DMS53 (cell line): ENCODE measurements at places on chromosomes 7 and 10.

DNA sequence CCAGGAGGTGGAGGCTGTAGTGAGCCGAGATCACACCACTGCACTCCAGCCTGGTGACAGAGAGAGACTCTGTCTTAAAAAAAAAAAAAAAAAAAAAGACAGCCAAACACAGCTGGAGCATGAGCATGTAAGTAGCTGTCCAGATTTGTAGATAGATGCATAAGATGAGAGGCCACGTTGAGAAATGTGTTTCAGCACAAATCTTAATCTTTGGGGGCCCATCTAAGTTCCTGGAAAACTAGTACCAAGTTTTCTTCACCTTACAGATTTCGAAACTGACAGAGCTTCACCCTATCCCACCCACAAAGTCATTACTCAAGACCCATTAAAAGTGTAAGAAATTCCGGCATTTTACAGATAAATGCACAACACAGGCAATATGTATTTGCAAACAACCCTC, 208.2 kb downstream of the PARD3 start:
- DNase-seq = no peak

DNA sequence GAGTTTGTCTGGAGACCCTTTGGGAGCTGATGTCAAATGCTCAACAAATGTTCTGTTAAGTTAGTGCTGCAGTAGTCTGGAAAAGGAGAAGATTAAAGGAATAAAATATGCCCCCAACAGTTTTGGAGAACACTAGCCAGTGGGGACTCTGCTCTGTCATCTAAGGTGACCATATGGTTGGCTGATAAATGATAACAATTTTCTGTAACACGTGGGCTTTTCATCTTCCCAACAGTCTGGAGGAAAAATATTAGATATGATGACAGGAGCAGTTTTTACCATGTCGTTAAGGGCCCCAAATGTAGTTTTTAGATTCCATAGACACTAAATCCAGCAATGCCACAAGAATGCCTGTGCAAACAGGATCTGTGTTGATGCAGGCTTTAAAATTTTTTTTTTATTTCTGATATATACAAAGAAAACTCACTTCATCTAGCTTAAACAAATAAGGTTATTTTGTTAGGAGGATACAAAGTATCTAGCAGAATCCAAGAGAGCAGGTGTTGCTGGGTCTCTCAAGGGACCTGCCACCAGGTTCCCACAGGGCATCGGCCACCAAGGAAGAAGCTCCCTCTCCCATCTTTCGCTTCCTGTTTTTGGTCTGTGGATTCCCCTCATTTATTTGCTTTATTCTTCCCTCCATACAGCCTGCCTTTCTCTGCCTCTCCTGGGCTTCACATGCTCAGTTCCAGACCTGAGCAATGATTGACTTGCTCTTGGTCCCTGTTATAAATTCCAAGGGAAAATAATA, 6.2 kb upstream of the CFAP58 start:
- no peak for DNase-seq

DNA sequence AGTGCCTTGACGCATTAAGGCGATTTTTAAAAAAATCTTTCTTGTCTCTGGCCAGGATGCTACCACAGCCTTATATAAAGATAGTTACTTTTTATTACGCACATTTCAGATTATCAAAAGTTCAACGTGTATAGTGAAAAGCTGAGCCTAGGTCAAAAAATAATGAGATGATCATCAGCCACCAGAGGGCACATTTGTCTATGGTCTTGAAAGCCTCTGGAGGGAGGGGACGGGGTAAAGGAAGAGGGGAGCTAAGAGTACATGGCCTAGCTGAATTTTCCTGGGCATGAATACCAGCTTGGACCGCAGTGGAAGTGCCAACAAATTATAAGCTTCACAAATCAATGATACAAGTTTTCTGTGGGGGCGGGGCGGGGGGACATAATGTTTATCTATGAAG, 285.9 kb upstream of the SMIM30 start:
- peak; percentile 57 for DNase-seq

GRCh38 chr7:18087687-18088078, 60.0 kb upstream of the PRPS1L1 start:
- peak; percentile 13 for DNase-seq

DNA sequence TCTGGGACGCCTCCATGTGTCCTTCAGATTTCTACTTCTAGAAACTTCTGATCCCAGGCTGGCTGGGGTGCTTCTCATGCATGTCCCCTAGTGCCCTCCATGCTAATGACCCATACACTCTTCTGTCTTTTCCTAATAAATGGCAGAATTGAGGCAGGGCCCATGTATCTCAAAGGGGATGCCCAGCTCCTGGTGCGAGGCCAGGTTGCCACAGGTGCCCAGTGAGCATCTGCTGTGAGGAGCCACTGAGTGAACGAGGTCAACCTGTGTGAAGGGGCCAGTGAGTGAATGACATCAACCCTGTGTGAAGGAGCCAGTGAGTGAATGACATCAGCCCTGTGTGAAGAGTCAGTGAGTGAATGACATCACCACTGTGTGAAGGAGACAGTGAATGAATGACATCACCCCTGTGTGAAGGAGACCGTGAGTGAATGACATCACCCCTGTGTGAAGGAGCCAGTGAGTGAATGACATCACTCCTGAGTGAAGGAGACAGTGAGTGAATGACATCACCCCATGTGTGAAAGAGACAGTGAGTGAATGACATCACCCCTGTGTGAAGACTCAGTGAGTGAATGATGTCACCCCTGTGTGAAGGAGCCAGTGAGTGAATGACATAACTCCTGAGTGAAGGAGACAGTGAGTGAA, 478.9 kb downstream of the PTPRN2 start:
- DNase-seq = peak; percentile 84

- no peak for DNase-seq
Measured at GRCh38 chr7:34061149-34061548, 155.8 kb downstream of the BMPER start.

DNA sequence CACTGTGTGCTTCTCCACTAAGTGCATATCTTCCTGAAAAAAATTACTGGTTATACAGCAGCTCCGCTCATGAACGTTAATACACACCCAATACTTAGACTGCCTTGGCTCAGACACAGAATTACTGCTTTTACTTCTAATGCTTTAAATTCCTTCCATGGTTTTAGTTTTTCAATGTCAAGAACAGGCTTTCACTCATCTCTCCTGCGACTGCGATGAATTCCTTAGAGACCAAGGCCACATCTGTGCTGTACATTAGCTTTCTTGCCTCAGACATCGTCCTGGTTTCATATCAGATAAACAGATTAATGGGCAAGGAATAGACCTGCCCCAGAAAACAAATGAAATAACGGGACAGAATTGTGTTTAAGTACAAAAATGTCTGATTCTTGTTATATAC, 120.2 kb downstream of the CYP26A1 start:
- no peak for DNase-seq
